ENCODE measurements at places on chromosomes 2 and 18.

- DNase-seq: no peak
Observed at GRCh38 chr2:154846842-154847241, 148.3 kb downstream of the KCNJ3 start.

DNA sequence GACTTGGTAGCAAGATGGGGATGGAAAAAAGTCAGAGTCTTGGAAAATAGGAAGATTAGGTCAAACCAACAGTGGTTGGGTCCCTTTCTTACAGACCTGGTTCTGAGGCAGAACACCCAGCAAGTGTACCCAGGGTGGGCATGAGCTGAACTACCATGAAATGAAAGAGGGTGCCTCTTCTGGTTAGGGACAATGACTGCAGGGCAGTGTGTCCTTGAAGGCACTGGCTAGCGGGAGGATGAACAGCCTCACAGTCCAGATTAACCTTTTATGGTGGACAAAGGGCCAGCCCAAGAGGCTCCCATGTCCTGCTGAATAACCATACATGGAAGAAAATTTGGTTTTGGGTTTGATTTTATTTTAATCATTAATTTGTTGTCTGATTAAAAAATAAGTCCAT, 61.8 kb upstream of the CCDC85A start:
- no peak for DNase-seq

DNA sequence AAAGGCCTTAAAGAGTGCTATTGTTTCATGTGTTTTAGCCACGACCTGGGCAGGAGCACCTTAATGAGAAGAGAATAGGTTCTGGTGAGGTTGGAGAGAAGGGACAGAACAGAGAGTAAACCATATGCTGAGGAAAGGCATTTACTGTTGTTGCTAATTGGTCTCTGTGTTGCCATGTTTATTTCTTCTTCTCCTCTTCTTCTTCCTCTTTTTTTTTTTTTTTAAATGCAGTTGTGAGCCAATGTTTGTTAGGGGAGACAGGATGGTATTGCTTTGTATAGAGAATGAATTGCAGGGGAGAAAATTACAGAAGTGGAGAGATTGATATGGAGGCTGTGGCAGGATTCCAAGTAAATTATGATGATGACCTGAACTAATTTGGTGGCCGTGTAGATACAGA, 2.6 kb downstream of the SCN9A start:
- no peak for DNase-seq

GRCh38 chr2:220198896-220199295, 571.5 kb downstream of the SLC4A3 start:
- no peak for DNase-seq

- DNase-seq: no peak
Observed at GRCh38 chr2:120700659-120701058, 35.0 kb upstream of the GLI2 start.

GRCh38 chr2:42095923-42096408, 48.1 kb downstream of the PKDCC start:
- DNase-seq: peak; percentile 84

- no peak for DNase-seq
Observed at GRCh38 chr2:220107380-220107791, 480.0 kb downstream of the SLC4A3 start.

DNA sequence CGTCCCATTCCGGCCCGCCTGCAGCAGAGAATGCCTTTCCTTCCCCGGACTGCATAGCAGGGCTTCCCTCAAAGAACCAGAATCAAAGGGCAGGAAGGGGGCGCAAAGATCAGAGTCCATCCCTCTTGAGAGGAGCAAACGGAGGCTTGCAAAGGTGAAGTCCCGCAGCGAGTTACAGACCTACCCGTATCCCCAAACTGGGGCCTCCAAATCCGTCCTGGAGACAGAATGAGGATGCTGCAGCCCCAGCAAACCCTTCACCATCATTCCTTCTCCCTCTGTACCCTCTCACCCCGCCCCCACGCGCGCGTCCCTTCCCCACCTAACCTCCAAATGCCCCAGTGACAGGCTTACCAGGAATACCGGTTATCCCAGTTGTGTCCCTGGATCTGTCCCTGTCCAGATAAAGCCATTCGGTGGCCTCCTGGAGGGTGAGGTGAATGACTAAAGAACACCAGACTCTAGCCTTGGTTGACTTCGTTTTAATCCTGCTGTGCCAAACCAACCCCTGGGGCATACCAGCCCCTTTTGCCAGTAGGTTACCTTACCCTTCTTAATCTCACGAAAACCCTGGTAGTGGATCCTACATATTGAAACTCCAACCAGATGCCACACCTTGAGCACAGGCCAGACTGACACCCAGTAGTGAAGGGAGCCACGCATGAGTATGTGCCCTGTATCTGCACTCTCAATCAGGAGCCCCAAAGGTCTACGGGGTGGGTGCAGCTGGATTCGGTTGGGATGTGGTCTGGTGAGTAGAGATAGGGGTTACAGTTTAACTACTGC, 961 bp upstream of the SLC40A1 start:
- DNase-seq: no peak

- no peak for DNase-seq
Observed at GRCh38 chr18:77512152-77512551, 262.5 kb downstream of the GALR1 start.

GRCh38 chr2:241184901-241185300, 3.6 kb upstream of the ANO7 start:
- no peak for DNase-seq

- DNase-seq: no peak
Observed at GRCh38 chr2:223026357-223027110, 25.5 kb upstream of the KCNE4 start.

DNA sequence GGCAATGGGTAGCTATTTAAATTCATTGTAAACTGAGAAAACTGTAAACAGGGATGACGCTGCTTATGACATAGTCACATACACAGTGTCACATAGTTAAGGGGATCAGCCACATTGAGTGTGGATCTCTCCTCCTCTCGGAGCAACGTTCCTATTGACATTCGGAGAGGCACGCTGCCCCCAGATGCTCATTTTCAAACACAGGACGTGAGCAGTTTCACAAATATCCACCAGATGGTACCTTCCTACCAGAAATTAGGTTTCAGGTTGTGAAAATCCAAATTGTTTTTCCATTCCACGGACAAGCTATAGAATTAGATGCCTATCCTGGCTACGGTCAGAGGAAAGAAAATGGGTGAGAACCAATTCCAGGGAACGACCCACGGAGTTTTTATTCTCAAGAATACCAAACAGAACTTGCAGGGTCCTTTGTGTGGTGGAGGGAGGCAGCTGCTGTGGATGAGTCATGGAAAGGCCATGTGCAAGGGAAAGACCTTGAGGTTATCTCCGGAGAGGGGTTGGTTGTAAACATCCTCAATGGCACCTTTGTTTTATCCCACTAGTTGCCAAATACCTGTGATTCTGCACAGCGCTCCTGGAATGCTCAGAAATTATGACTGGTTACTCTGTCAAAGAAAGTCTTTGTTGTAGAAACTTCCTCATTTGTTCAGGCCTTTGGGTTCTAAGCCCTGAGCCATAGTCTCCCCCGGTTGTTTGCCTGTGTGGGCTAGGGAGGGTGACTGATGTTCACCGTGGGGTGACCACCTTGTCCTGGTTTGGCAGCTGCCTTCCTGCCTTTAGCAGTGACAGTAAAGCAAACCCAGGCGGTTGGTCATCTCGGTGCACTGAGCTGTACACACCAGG, 88.0 kb downstream of the ACTR3 start:
- DNase-seq: no peak

- no peak for DNase-seq
Observed at GRCh38 chr18:13620818-13621445, 105.4 kb downstream of the FAM210A start.

GRCh38 chr18:48608581-48608980, 69.8 kb downstream of the CTIF start:
- DNase-seq: no peak

- peak; percentile 84 for DNase-seq
Observed at GRCh38 chr2:27663285-27664153, at the start of the genes SLC4A1AP and SUPT7L. TSS of gene SLC4A1AP (plus strand) at chr2:27663889. CDS start at chr2:27663915, 26 bp downstream. TSS of gene SUPT7L (minus strand) at chr2:27663614. CDS start at chr2:27662192, 1,422 bp downstream.

- DNase-seq: no peak
Observed at GRCh38 chr18:78678318-78678695, 301.3 kb upstream of the SALL3 start.

GRCh38 chr2:164458792-164459191, 162.5 kb downstream of the GRB14 start:
- DNase-seq: no peak

GRCh38 chr2:170262806-170263205, 84.9 kb downstream of the MYO3B start:
- no peak for DNase-seq

DNA sequence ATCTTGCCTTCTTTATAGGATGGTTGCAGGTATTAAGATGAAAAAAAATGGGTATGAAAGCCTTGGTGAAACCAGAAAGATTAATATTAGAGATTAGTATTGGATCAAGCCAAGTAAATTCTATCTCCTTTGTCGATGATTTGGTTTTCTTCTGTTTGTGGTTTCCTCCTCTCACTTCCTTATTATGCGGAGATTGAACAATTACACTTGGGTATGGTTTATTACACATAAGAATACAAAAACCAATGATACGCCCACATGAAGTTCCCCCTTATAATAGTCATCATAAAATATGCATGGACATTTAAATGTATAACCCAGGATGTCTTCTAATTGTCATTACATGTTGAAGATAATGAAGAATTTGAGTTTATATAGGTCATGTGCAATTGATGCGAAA, 4.9 kb downstream of the LTBP1 start:
- DNase-seq: no peak

GRCh38 chr18:33603454-33603853, 25.4 kb downstream of the ASXL3 start:
- DNase-seq: no peak

GRCh38 chr2:53182601-53183000, 585.0 kb upstream of the CHAC2 start:
- DNase-seq: no peak

DNA sequence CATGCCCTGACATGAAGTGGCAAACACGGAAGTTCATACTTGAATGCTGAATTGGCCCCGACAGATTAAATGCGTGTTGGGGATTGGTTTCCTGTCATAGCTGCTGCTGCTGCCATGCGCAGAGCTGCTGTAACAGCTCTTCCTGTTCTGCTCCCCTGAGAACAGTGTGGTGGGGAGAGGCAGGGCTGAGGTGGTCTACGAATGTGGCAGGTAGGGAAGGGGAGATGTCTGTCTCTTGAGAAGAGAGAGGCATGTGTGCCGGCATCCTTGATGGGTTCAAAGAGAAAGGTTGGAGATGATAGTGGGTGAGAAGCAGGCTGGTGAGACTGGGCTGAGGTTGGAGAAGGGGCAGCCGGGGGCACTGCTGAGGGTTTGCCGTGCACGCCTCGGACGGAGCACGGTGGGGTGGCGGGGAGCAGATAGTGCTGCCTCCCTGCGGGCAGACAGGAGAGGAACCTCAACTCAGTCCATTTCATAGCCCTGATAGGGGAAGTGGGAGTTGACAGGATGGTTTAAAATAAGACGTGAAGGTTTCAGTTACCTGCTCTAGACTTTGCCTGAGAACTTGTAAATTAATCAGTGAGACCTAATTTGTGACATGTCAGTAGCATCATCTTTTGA, 46.1 kb downstream of the TMEM185B start:
- peak; percentile 71 for DNase-seq

GRCh38 chr2:48854681-48855080, 99.2 kb upstream of the LHCGR start:
- no peak for DNase-seq

- no peak for DNase-seq
Observed at GRCh38 chr18:13635046-13635445, 91.3 kb downstream of the FAM210A start.

DNA sequence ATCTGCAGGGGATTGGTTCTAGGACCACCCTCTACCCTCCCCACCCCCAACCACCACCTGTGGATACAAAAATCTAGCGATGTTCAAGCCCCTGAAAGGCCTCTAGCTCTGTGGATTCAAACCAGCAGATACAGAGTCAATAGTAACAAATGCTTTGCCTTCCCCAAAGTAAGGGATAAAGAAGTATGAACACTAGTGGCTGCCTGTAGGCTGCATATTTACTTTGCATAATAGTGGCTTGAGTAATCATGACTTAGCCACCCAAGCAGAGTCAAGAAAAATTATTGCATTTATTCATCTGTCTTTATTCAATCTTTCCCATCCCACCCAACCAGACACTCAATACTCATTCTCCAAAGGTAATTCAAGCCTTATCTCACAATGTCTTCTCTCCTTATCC, 43.8 kb downstream of the SOCS6 start:
- DNase-seq: no peak

GRCh38 chr2:19767899-19768298, 133.9 kb downstream of the TTC32 start:
- DNase-seq: no peak

DNA sequence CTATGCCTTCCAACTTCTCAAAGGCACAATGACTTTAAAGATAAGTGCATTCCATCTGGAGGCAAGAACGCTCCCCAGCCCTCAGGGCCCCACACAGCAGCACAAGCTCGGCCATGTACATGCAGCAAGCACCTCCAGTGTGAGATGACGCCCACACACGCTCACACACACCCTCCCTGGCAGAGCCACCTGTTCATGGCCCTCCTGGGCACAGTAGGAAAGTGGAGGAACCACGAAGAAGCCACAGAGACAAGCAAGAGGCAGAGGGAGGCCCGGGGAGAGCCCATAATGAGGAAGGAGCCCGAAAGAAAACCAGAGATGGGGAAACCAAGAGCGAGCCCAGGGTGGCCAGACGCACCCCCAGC, 21.7 kb downstream of the BIN1 start:
- DNase-seq: peak; percentile 68

DNA sequence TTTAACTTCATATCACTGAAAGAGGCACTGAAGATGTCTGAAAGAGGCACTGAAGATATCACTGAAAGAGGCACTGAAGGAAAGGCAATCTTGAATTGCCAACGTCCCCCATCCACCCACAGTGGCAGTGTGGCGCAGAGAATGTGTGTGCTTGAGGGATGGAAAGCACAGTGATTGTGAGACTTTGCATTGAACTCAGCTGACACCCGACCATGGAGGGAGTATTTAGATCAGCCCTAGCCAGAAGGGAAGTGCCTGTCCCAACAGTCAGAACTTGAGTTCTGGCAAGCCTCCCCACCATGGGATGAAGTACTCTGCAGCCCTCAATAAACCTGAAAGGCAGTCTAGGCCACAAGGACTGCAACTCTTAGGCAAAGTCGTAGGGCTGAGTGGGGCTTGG, 33.8 kb downstream of the MAP4K3 start:
- peak; percentile 36 for DNase-seq

- peak; percentile 16 for DNase-seq
Observed at GRCh38 chr18:11366410-11366809, 217.0 kb upstream of the PIEZO2 start.

DNA sequence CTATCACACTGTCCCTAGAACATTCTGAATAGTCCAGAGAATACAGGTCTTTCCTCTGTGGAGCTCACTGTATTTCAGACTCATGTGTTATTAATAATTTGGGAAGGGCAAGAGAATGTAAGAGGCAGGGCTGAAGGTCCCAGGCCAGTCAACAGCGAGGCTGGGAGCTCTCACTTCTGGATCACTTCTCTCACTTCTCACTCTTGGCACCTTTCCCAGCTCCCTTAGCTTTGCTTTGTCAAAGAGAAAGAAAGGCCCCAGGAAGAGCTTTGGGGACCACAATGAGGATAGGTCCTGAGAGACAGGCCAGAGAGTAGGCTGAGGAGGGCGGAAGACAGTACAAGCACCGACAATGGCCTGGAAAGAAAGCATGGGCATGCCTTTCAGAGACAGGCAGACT, 11.2 kb downstream of the EFR3B start:
- no peak for DNase-seq

GRCh38 chr2:213216461-213216860, 65.0 kb upstream of the IKZF2 start:
- DNase-seq: no peak

Measured in suppressor macrophage (primary cell).